CD4-positive, alpha-beta T cell treated with Interleukin-15 for 1 hour (primary cell): ENCODE measurements at places on chromosomes 16 and 17.

- no peak for DNase-seq
Observed at GRCh38 chr16:2061023-2061422, 13.2 kb downstream of the TSC2 start.

- no peak for DNase-seq
Observed at GRCh38 chr17:47818002-47818695, 3.4 kb downstream of the OSBPL7 start.

- no peak for DNase-seq
Observed at GRCh38 chr16:30741461-30741914, 6.7 kb upstream of the PHKG2 start.

- DNase-seq = no peak
Observed at GRCh38 chr17:35901631-35902175, 21.5 kb upstream of the CCL5 start.

DNA sequence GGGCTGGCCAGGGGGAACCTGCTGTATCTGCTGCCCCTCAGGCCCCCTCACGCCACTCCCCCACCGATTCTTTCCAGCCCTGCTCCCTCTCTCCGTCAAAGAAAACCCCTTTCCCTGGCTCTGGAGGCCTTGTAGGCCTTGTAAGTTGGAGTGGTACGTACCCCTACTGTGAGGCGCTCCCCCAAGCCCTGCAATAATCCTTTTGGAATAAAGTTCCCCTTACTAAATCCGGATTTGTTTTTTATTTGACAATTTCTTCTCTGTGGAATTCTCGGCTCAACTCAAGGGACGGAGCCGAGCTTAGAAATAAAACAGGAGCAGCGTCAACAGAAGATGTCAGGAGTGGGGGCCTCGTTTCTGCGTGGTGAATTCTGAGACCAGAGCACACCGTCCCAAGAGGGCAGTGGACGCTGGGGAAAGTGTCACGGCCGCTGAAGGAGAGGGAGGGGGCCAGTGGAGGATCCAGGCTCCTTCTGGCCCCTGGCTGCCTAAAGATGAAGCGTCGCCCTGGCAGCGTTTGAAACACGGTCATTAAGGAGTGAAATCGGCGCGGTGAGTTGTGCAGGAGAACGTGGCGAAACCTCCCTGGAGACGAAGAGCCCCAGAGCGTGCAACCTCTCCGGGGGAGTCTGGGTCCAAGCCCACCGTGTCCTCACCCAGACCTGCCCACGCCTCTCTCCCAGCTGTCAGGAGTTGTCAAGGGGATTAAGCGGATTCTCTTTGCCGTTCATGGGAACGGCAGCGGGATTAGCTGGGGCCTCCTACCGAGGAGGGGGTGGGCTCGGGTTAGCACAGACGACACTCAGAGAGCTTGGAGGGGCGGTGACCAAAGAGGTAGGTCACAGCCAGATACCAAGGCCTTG lies 47.0 kb downstream of the SLC7A5 start:
- no peak for DNase-seq

DNA sequence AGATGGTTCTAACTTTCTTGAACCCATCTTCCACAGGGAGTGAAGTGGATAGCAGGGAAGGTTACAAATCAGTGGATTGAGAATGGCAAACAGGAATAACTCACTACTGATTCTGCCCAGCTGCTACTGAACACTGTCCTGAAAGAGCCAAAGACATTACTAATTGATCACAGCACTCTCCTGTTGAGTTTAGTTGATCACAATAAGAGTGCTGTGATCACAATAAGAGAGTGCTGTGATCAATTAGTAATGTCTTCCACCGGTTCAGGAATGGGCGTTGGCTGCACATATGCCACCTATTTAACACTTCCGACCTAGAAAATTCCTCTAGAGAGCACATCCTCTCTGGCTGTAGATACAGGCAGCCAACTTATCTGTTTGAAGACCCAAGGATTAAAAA lies 11.4 kb downstream of the CFAP97D1 start:
- DNase-seq = no peak

DNA sequence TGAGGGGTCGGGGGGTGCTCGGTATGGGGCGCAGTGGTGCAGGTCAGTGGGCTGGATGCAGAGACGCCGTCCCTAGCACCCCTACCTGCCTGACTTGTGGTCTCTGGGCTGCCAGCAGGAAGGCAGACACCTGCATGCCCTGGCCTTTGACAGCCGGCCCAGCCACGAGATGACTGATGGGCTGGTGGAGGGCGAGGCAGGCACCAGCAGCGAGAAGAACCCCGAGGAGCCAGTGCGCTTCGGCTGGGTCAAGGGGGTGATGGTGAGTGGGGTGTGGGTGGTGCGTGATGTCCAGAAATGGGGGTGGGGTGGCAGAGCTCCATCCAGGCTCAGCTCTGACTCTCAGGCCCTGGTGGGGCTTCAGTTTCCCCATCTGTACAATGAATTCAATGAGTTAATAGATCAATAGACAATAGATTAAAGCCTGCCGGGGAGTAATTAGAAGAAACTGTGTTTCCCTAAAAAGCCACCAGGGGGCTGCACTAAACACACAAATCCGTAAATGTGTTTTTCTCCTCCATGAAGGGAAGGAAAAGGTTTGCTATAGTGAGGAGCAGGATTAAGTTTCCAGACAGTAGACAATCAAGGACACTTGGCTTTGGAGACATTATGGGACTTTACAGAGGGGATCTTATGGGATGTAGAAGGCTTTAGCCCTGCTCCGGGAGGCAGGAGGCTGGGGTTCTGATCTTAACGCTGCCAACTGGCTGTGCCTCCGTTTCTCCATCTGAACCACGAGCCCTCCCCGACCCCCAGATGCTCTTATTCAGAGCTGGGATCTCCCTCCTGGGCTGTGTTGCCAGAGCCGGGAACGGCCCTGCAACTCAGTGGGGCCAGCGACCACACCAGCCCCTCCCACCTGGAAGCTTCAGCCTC lies 2.2 kb downstream of the SLC12A3 start:
- no peak for DNase-seq

DNA sequence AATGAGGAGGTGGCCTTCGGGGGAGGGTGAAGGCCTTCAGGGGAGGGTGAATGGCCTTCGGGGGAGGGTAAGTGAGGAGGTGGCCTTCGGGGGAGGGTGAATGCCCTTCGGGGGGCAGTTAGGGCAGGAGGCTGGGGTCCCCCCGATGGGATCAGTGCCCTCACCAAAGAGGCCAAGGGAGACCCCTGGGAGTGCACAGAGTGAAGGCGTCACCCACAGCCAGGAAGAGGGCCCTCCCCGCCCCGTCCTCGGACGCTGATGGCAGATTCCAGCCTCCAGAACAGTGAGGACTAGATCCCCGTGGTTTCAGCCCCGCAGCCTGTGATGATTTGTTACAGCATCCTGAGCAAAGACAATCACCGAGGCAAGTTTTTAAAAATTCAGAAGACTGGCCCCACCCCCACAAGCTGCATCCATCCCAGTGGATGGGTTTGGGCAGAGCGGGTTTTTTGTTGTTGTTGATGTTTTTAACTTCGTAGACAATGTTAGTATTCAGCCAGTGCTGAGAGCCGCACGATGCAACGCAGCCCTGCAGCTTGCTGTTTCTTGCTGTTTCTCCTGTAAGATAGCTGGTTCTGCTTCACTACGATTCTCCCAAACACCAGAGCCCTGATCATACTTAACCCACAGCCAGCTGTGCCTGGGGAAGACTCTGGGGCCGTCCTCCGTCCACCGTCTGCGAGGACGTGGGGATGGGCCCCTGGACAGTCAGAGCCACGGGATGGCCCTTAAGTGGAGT lies 40.7 kb upstream of the CBFA2T3 start:
- no peak for DNase-seq

GRCh38 chr16:66088681-66089080 lies 277.8 kb upstream of the CDH5 start:
- no peak for DNase-seq
